B cell (primary cell): ENCODE measurements at places on chromosomes 12 and 14. TPM values are rescaled to one million over a fixed set of nuclear protein-coding genes. Genes with fewer than 3 reads are reported as not detected.

DNA sequence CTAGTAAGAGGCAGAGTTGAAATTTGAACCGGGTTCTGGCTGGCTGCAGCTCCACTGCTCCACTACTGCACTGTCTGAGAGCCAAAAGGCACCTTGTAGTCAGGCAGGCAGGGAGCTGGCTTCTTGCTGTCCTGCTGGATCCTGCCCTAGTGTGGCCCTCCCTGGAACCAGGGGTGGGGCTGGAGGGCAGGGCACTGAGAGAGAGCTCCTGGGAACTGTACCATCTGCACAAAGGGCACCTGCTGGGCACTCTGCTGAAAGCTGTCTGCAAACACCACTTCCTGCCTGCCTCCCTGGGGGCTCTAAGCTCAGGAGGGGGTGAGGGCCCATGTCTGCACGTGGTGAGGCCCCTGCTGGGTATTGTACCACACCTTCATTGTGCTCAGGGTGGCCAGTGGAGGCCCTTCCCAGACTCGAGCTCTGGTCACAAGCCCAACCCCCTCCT, 19.0 kb upstream of the TCL1B start:
- DNase-seq, result peak; percentile 38

GRCh38 chr12:2288875-2289274, 236.1 kb downstream of the CACNA1C start:
- no peak for DNase-seq

- DNase-seq, result no peak
These were observed 25.6 kb upstream of the ARID4A start for GRCh38 chr14:58272588-58273372.

GRCh38 chr12:114396869-114397719, 8.8 kb downstream of the TBX5 start:
- DNase-seq, result no peak

DNA sequence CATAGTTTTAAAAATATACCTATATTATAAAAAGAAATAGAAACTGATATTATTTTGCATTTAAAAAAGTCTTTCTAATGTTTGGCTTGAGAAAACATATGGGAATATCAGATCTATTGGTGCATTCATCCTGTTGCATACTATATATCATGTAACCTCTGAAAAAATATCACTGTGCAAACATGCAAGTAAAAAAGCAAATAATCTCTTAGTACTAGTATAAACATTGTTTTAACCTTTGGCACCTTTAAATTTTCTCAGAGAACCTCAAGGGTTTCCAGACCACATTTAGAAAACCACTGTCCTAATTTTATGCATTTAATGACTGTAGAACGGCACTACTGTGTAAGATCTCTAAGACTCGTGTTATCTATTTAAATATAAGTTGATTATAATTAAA, 416.8 kb downstream of the LRFN5 start:
- no peak for DNase-seq

GRCh38 chr14:47678993-47679392, 3.6 kb upstream of the MDGA2 start:
- DNase-seq, result no peak

DNA sequence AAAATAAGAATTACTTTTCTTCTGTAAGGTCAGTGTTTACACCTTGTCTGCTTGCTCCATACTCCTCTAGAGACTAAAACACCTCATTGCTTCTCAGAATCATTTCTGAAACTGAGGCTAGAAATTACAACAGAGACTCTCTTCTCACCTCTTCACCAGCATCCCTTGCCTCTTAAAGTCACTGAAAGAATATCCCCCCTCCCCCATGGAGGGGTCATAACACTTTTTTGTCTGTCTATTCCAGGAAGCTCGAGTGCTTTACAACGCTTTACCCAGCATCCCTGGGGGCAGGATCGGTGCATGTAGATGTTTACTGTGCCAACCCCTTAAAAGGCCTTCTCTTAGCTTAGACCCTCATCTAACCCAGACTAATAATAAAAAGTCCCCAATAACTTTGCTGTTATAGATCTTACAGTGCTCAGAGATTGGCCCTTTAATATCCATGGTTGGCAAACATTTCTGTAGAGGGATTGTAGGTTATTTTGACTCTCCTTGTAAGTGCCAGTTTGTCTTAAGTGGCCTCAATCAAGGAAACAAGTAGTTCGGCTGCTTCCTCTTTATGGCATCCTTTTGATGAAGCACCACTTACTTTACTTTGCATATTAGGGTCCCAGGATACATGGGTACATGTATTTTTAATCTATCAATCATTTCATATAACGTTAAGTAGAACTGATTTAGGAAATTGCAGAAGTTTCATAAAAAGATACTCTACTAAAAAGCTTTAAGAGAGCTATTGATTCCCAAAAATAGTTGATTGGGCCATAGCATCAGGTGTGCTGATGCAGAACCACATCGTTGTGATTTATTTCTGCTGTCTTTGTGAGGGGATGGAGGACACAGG, 29.3 kb downstream of the PRKCH start:
- peak; percentile 21 for DNase-seq

GRCh38 chr12:123657211-123657610, 13.7 kb upstream of the TCTN2 start:
- no peak for DNase-seq

Gene TAS2R46
- 2.1 and 2.6 TPM in 2 replicates for total RNA-seq

Gene FOXG1
- not detected in 2 replicates for total RNA-seq
